ENCODE measurements at places on chromosomes 6 and 20.

- no peak for DNase-seq
These were observed 87.0 kb downstream of the YTHDF1 start for GRCh38 chr20:63128956-63129355.

- no peak for DNase-seq
These were observed 157.2 kb upstream of the COL21A1 start for GRCh38 chr6:56404599-56404998.

- DNase-seq: no peak
These were observed 12.4 kb upstream of the MDGA1 start for GRCh38 chr6:37709932-37710555.

DNA sequence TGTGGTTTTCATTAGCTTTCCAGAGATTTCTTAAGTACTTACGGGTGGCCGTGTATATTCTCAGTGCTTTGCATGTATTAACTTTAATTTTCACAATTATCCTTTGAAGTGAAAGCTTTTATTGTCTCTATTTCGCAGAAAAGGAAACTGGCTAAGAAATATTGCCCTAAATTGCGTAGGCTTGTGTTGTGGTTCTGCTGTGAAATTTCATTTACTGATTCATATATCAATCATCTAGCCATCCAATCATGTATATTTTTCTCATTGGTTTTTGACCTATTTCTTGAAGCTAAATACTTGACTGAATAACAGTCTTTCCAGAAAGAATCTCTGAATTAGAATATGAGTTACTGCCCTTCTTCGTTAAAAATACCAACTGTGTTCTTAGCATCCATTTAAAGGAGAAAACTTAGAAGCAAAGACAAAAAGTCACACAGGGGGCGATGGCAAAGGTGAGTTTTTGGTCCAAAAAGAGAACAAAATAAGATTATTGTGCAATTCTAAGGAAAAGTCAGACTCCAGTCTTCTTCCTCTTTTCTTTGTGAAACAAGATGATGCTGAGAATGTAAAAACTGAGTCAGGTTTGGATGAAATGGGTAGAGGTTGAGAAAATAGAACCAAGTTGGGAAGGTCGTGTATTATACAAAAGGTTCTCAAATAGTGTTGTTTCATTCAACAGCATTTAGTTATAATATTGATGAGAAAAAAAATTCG, 1.4 kb downstream of the CYB5R4 start:
- DNase-seq: no peak

- no peak for DNase-seq
These were observed 44.5 kb downstream of the RPRD1B start for GRCh38 chr20:38078084-38078483.

- no peak for DNase-seq
These were observed 38.8 kb downstream of the SNX9 start for GRCh38 chr6:157861814-157862213.

- no peak for DNase-seq
These were observed 1.8 kb downstream of the TUBE1 start for GRCh38 chr6:112085286-112086065.

- no peak for DNase-seq
These were observed 19.4 kb downstream of the PFDN4 start for GRCh38 chr20:54227241-54227640.

GRCh38 chr20:46683011-46683667, 6.1 kb downstream of the TP53RK start:
- no peak for DNase-seq

DNA sequence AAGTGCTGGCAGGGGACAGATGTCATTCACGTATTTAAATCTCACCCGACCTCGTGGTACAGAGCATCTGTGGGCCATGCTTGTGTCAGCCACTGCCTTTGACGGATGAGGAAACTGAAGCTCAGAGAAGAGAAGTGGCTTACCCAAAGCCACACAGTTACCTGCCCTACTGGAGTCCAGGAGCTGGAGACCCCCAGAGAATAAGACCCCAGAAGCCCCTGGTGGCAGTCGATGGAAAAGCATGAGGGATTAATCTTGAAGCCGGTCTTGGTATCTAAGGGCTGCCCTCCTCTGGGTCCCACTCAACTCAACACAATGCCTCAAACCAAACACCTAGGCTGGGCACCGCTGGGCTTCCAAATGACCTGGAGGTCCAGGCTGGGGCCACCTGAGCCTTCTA, 83.1 kb downstream of the GRM4 start:
- no peak for DNase-seq

GRCh38 chr20:58657986-58658385, 6.9 kb downstream of the STX16 start:
- no peak for DNase-seq

Measured in GOT3 (cell line).